ENCODE measurements at places on chromosomes 1 and 21. TPM values are rescaled to one million over a fixed set of nuclear protein-coding genes. Genes with fewer than 3 reads are reported as not detected.

The AMY1C gene
- not detected for total RNA-seq

The NBPF9 gene
- 11.9 TPM for total RNA-seq

The KIRREL1 gene
- total RNA-seq: 17.7 TPM

The HJV gene
- not detected for total RNA-seq

The ADAMTS4 gene
- total RNA-seq: 10.0 TPM

The FCRL5 gene
- total RNA-seq: not detected

The LAD1 gene
- 0.22 TPM for total RNA-seq

The F13B gene
- not detected for total RNA-seq

The C2CD2 gene
- 28.3 TPM for total RNA-seq
